ENCODE measurements at places on chromosomes 5 and 9.

- DNase-seq, result no peak
These were observed 198.5 kb downstream of the DNAH5 start for GRCh38 chr5:13746026-13746425.

GRCh38 chr5:138610918-138611677, 35.9 kb upstream of the HSPA9 start:
- no peak for DNase-seq

DNA sequence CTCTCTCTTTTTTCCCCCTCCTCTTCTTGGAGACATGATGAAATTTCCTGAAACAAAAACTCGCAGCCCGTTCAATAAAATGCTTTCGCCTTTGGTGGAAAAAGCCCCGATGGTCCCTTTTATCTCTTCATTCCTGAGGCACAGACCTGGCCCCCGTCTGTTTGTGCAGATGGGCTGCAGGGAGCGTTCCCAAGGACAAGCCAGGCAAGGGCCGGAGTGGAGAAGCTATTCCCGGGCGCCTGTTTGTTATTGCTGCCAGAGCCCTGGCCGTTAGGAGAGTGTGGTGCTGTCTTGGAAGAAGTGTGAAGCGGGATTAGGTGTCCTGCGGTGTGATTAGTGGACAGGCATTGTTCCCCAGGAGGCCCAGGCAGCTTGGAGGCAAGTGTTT, 71.9 kb downstream of the SMIM23 start:
- no peak for DNase-seq

DNA sequence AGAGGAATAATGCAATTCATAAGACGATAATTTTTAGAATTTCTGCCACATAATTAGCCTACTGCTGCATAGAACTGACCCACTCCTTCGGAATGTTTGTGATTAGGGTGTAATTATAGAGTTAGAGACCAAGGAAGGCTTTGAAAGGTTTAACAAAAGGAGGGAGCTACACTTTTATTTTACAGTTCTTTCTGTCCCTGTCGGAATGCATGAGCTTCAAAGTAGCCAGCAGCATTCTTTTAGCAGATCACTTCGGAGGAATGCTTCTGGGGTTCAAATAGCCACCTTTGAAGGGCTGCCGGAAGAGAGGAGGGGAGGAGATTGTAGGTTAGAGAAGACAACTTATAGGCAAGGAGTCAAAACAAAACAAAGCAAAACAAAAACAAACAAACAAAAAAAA, 168.1 kb downstream of the GRIA1 start:
- no peak for DNase-seq

DNA sequence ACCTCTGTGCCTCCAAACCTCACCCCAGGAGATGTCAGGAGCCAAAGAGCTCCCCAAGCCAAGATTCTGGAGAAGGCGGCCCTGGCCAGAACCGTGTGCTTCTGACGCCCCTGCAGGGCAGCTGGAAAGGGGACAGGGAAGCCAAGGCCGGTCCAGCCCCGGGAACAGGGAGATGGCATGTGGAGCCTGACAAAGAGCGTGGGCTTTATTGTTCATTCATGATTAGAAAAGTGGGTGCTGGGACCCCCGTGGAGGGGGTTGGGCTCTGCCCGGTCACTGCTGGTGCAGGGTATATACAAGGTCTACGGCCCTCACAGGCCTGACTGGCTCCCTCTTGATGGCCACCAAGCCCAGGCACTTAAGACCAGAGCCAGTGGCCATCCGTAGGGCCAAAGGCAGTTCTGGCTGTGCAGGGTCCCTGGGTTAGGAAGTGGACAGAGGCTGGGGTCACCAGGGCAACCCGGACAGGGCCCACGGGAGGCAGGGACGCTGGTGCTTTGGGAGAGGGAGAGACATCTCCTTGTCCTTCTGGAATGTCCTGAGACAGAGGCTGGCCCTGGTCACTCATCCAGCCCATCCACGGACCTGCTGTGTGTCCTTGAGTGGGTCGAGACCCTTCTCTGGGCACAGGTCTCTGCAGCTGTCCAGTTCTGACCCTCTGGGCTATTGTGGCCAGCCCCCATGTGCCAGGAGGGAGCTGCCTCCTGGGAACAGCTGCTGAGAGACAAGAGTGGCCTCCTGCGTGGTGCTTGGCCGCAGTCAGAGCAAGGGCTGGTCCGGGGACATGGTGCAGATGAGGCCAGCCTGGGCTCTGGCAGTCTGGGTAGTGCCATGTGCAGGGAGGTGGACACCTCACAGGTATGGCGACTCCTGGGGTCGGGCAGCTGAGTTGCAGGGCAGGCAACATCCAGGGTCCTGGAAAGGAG, 12.5 kb downstream of the NINJ1 start:
- DNase-seq, result no peak

- no peak for DNase-seq
These were observed 74.2 kb upstream of the SPOCK1 start for GRCh38 chr5:137573376-137573775.

GRCh38 chr5:154181161-154181560, 9.4 kb upstream of the GALNT10 start:
- DNase-seq, result no peak

GRCh38 chr9:121529237-121529987, 29.8 kb upstream of the GGTA1 start:
- no peak for DNase-seq

Data from T follicular helper cell (primary cell).